ENCODE measurements at places on chromosomes 5 and 9.
A peak's percentile ranks its signal among the peaks of the same experiment; 100 is the strongest.

DNA sequence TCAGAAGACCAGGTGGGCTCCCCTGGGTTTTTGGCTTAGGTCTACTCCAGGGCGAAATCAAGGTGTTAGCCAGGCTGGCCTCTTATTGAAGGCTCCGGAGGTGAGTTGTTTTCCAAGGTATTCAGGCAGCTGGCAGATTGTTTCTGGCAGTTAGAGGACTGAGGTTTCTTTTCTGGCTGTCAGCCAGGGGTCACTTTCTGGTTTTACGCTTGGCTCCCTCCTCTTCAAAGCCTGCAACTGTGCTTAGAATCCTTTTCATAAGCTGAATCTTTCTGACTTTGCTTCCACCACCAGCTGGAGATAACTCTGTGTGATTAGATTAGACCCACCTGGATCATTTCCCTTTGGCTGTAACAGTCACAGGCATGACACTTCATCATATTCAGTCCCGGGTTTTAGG is 24.6 kb downstream of the RFK start:
- DNase-seq, result no peak

DNA sequence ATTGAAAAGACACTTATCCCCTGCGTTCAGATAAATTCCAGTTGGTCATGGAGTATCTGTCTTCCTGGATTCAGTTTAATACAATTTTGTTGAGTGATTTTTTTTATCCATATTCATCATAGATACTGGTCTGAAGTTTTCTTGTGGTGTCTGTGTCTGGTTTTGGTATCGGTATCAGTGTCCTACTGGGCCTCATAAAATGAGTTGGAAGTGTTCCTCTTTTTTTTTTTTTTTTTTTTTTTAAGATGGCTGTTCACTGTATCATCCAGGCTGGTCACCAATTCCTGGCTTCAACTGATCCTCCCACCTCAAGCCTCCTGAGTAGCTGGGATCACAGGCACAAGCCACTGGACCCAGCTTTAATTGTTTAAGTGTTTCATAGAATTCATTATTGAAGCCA is 2.9 kb upstream of the CAMSAP1 start:
- DNase-seq, result no peak

- DNase-seq, result no peak
Measured at GRCh38 chr9:29637471-29638237, 2064.4 kb upstream of the C9orf72 start.

DNA sequence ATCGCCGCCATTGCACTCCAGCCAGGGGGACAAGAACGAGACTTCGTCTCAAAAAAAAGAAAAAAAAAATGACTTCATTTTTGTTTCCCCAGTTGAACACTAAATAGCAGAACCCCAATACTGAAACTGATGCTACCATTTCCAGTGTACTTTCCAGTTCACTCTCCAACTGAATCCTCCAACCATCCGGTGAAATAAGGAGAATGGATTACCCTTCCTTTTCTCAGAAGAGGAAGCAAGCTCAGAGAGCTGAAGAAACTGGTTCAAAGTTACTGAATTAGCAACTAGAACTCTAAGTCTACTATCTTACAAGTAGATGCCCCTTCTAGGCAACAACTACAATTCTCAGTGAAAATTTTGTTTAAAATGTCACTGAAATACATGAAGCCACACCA is 3.9 kb downstream of the FAM13B start:
- DNase-seq, result no peak

DNA sequence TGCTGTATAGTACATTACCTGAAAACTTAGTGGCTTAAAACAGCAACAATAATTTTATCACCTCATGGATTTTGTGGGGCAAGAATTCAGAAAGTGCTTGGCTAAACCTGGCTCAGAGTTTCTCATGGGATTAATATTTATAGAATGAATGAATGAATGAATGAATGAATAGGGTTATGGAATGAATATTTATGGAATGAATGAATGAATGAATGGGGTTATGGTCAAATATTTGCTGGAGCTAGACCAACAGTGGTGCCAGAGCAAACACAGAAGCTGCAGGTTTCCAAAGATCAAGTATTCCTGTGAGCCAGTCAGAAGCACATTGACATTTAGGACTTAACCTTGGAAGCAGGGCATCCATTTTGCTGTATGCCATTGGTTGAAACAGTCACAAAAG is 35.7 kb downstream of the PLPPR1 start:
- no peak for DNase-seq

DNA sequence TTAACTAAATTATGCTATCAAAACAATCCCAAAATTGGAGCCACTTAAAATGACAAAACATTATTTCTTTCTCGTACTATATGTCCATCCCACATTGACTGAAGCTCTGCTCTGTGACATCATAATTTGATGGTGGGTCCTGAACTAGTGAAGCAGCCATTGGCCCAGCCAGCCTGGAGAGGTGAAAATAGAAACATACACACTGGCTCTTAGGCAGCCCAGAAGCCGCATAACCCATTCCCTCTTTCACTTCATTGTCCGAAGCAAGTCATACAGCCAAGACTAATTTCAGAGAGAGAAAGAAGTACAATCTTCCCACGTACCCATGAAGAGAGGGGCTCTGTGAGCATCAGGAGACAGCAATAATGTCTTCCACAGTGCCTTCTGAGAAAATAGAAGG is 342.5 kb downstream of the NFIB start:
- DNase-seq, result no peak

GRCh38 chr9:92954049-92954861 is 6.9 kb downstream of the FGD3 start:
- DNase-seq, result no peak

DNA sequence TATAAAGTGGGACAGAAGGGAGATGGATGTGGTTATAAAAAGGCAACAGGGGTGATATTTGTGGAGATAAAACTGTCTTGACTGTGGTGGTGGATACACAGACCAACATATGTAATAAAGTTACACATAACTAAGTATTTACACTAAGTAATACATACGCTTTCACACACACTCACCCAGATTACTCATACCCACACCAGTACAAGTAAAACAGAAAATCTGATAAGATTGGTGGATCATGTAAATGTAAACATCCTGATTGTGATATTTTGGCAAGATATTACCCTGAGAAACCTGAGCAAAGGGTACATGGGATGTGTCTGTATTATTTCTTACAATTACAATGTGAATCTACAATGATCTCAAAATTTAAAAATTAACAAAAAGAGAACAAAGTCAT is 53.3 kb upstream of the SLIT3 start:
- DNase-seq, result no peak

DNA sequence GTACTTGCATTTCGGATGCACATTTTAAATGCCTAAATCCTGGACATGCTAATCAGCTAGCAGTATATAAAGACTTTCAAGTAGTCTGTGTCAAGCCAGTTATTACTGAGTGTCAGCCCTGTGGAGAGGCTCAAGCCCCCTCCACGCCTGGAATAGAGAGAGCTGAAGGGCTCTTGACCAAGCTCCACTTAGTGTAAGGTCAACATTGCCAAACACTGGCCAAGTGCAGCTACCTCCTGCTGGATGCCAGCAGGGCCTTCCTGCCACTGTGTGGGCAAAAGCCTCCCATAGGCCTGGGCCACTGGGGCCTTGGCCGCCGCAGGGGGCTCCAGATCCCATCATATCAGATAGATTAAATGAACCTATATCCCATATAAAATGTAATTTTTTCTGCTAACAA is 239.4 kb upstream of the PANK3 start:
- DNase-seq, result no peak

DNA sequence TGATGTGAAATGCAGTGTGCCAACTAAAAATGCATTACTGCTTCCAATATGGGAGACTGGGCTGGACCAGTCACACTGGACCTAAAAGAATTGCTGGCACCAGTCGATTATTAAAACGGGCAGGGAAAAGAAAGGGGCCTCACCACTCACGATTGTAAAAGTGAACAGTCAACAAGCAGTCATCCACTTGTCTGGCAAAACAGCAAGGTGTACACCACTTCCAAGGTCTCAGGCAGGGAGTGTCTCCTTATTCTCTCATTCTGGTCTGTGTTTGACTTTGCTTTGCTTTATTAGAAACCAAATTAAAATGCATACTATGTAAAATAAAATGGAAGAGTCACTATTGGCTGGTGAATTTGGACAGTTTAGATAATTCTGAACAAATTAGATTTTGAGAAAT is 57.8 kb upstream of the TRPM3 start:
- DNase-seq, result no peak

- DNase-seq, result peak; percentile 83
Measured at GRCh38 chr9:129888293-129889121, 53.2 kb downstream of the USP20 start.

DNA sequence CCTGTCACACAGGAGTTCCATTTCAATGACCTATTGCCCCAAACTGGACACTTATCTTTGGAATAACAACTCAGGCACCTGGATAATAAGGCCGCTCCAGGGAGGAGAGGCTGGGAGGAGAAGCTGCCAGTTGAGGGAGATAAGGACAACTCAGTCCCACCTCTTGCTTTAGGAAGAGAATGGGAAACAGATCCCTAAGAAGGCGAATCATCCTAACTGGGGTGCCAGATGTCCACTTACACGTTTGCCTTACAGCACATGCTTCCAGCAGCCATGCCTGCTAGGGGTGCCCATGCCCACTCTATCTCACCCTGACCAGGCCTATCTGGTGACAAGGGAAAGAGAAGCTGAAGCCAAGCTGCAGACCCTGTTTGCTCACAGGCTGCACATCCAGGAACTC is 6.5 kb downstream of the HK3 start:
- DNase-seq, result no peak

DNA sequence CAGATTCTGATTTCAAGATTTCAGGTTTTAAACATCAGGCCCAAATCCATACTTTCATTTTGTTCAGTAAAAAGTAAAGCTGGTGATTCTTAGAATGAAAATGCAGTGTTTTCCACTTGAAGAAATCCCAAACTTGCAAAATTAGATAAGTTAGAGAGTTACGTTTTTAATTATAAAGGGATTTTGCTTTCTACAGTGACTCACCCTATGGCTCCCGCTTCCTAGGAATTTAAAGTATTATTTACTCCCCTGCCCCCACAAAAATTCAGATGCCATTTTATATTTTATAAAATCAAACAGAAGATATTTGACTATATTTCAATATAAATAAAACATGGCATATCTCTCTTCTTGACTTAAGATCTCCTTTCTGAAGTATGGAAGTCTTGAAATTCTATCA is 402.9 kb downstream of the ZSWIM6 start:
- DNase-seq, result no peak

DNA sequence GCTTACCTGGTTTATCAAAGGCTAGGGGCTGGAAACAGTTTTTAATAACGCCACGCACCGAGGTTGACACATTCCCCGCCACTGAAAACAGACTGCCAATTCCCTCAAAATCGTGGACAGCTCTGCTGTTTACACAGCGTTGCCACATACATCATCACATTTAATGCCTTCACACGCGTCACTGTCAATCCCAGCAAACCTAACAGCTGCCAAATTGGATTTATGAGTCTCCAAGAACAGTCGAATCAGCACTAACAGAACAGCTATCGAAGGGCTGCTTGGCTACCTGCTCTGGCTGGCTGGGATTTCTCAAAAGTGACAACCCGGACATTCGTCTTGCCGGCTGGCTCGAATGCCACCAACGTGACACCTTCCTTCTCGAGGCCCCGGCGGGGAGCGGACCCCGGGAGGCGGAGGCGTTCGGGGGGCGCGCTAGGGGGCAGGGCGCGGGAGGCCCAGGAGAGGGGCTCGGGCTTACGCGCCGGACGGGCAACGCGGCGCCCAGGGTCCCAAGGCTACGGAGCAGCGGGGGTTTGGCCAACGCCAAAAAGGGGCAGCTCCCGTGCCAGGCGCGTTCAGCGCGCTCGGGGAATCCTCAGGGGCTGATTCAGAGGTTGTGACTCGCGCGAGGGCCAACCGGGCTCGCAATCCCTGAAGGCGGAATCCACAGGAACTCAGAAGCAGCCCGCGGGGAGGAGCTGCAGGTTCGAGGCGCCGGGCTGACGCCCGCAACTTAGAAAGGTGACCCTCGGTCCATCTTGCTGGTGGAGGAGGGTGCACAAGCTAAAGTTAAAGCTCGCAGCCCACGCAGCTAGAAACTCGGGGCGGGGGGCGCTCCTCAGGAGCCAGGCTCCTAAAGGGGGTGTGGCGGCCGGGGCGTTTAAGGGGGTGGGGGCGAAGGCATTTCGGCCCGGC is 1.2 kb downstream of the CDC14B start:
- no peak for DNase-seq

DNA sequence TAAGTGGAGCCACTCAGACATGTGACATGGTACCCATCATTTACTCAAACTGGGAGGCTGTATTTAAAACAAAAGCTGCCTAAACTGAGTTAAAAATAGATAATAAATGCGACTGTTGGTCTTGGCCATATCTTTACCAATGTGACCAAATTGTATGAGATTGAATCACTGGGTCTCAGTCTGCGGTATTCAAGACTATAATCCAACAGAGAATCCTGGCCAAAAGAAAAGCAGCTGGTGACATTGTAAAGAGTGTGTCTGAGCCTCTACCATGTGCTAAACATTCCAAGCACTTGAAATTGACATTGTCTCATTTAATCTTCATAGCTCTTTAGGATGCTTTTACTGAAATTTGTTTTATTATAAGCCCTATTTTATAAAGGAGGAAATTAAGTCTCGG is 282.6 kb downstream of the ZNF608 start:
- no peak for DNase-seq

GRCh38 chr9:76704593-76705204 is 59.5 kb upstream of the PCA3 start:
- DNase-seq, result no peak

DNA sequence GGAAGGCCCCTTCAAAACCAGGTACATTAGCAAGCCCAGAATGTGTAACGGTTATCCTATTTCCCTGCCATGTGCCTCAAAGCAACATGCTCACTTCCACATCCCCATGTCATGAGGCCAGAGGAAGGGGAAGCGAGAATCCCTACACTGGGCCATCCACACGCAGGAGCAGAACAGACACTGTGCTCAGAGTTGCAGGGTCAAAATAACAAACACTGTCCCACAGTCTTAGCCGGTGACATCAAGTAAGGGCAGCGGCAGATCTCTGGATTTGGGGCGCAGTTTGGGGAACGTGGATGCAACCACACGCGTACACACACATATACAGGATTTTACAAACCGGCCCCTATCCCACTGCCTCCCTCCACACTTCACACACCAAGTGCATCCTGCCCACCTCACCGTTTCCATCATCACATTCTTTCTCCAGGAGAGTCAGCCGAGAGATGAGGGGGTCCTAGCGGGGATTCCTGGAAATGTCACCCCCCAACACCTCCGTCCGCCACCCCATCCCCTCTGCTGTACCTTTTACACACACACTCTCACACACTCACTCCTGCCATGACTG is 776 bp downstream of the APBA1 start:
- DNase-seq, result no peak

- no peak for DNase-seq
Measured at GRCh38 chr9:23522952-23523351, 303.1 kb downstream of the ELAVL2 start.

GRCh38 chr9:107161338-107161737 is 121.7 kb upstream of the RAD23B start:
- no peak for DNase-seq

All from SIG-M5 (cell line).